Stimulated activated CD4-positive, alpha-beta T cell treated with anti-CD3 and anti-CD28 coated beads, Interleukin-12 subunit alpha, Interleukin-12 subunit beta, amount 100 ng/mL, for 48 hours (primary cell): ENCODE measurements at places on chromosomes 7 and 10.

- DNase-seq: no peak
Observed at GRCh38 chr10:16716051-16716450, 101.2 kb downstream of the RSU1 start.

- DNase-seq: no peak
Observed at GRCh38 chr10:132541129-132541528, 3.5 kb downstream of the INPP5A start.

DNA sequence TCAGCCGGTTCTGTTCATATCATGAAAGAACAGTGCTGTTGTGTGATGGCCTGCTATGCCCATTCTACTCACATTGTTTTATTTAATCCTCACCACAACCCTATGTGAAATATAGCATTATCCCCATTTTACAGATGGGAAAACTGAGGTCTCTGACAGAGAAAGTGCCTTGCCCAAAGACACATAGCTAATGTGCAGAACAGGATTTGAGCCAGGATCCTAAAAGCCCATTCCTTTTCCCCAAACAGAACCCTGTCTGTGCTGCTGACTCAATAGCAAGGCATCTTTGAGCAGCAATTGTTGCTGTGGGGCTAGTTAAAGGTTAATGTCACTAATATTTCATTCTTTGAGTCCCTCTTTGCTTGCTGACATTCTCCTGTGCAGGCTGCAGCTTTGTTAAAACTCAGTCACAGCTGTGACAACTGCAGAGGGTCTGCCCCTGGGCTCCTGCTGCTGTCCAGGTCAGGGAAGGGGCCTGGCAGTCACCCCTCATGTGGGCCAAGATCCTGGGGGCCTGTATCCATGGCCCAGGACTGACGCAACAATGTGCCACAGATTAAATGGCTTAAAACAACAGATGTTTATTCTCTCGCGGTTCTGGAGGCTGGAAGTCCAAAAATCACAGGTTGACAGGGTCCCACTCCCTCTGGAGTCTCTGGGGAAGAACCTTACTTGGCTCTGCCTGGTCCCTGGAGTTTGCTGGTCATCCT lies 40.4 kb downstream of the AFAP1L2 start:
- DNase-seq: no peak

DNA sequence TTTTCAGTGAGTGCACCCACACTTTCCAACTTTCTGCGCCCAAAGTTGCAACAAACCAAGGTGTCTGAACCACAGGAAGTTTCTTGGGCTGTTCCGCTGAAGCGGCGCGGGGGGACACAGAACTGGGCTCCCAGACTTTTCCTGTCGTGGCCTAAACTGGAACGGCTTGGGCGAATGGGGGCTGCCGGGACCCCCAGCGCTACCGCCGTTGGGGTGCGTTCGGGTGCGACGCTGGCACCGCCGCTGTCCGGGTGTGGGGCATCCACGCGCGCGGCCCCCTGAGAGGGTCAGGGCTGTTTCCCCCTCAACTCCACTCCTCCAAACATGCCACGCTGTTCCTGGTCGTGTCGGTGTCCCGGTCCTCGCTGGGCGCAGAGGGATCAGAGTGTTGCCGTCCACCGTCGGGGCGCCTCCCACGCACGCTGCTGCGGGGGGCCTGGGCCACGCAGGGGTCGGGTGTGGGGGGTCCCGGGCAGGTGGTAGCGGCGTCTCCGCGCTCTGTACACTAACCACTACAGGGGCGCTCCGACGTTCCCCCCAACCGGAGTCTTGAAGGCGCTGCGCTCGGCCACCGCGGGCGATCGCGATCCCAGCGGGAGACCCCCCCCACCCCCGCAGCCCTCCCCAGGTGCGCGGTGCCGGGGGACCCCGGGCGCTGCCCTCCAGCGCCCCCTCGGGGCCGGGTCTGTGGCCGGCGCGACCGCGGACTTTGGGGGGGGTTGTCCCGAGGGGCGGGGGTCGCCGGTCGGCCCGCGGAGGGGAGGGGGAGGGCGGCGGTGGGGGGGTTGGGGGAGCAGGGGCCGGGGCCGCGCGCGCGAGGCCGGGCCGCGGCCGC lies 2.2 kb upstream of the CUX1 start:
- DNase-seq: peak; percentile 45

- DNase-seq: no peak
Observed at GRCh38 chr10:74156919-74157289, 5.9 kb downstream of the ADK start.

- DNase-seq: no peak
Observed at GRCh38 chr10:22344249-22344648, 1.0 kb upstream of the SPAG6 start.

DNA sequence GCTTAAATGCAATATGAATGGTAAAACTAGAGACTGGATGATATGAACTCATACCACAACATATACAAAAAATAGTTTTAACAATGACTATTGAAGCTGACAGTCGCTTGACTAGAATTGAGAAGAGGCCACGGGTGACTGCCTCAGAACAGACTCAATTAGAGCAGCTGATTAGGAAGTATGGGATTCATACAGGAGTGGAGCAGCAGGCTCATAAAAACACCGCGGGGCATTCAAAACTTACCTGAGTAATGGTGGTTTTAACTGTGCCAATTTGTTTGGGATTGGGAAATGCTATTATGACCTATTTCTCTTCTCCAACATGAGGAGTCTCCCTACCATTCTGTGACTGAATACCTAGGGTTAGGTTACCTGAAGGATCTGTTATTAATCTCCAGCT lies 2.1 kb downstream of the CADPS2 start:
- no peak for DNase-seq

DNA sequence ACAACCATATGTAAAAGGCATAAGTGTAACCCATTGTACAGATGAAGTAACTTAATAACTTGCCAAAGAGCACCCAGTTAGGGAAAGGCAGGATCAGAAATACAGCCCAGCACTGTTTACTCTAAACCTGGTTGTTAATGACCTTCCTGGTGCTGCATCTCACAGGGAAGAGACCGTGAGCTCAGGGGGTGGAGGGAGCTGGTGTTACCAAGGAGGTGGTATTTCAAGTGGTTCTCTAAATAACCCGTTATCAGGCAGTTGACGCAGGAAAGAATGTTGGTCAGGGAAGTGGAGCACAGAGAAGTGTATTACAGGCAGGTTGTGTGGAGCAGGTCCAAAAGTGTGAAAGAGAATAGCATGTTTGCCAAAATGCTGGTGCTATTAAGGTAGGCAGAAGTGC lies 4.4 kb upstream of the ST7 start:
- no peak for DNase-seq

DNA sequence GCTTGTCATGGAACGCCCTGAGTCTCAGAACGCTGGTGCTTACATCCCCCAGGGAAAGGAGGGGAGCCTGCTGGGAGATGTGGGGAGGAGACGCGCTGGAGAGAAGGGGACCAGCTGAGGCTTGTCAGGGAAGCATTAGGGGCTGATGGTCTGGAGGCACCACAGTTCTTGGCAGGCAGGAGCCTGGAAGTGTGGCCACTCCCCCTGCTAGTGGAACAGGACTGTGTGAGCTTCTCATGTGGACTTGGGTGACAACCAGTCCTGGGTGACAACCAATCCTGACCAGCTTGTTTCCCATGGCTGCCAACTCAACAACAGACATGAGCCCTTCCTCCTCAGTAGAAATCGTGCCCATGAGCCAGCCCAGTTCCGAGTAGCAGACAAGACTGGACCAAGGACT lies 87.8 kb downstream of the SPDYE5 start:
- no peak for DNase-seq

- DNase-seq: no peak
Observed at GRCh38 chr7:19095353-19095860, 22.0 kb downstream of the TWIST1 start.

- DNase-seq: no peak
Observed at GRCh38 chr7:65840446-65840845, 32.4 kb upstream of the VKORC1L1 start.

- no peak for DNase-seq
Observed at GRCh38 chr7:157817433-157817832, 480.6 kb downstream of the DNAJB6 start.

GRCh38 chr10:113252650-113253618 lies 299.9 kb upstream of the HABP2 start:
- DNase-seq: no peak

DNA sequence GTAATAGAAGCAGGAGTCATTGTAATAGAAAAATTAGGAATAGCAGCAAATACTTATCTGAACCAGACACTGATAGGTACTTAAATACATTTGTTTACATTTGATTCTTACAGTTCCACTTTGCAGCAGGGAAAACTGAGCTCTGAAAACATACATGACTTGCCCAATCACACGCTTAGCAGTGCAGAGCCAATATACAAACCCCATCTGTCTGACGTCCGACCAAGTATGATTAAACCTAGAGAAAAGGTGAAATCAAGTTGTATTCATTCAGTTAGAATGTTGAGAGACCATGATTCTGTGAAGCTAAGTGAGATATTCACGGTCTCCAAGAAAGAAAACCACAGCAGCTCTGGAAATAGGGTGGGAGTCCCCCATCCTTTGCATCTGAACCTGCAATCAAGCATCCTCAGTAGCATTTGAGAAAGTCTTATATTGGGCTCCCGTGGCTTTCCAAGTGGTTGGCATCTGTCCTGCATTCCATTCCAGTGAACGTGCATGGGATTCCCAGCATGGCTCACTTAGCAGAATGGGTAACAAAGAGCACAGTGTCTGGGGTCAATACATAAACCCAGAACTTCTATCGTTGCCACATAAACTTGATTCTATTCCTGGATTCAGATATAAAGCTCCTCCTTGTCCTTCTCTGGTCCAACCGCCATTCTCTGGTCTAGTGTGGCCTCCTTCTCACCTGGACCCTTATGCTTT lies 148.7 kb upstream of the RSU1 start:
- DNase-seq: no peak

DNA sequence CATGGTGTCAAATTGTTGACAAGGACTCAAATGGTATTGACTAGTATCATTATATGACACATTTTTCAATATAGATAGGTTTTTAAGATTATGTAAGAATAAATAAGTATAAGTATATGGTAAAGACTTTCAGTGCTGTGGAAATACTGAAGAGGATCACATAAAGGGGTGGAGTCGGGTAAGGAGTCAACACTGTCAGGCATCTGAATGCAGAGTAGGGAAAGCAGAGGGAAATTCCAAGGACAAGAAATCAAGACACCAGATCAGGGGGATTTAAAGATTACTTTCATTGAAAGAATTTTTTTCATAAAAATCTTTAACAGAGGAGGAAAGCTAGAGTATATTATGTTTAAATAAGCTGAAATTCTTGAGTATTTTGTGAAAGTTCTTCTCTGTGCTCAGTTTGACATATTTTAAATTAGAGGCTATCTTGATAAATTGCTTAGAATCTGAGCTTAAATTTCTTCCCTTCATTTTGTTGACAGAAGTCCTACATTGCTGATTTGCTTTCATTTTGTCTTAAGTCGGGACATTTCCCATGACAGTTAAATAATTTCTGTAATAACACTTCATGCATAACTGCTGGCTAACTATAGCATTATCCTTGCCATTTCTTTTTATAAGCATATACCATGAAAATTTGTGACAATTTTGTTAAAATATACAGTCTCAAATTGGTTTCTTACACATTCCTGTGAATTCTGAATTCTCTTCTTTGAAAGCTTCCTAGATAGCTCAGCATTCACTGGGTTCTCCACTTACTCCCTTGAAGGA lies 244.3 kb downstream of the PRKG1 start:
- no peak for DNase-seq

DNA sequence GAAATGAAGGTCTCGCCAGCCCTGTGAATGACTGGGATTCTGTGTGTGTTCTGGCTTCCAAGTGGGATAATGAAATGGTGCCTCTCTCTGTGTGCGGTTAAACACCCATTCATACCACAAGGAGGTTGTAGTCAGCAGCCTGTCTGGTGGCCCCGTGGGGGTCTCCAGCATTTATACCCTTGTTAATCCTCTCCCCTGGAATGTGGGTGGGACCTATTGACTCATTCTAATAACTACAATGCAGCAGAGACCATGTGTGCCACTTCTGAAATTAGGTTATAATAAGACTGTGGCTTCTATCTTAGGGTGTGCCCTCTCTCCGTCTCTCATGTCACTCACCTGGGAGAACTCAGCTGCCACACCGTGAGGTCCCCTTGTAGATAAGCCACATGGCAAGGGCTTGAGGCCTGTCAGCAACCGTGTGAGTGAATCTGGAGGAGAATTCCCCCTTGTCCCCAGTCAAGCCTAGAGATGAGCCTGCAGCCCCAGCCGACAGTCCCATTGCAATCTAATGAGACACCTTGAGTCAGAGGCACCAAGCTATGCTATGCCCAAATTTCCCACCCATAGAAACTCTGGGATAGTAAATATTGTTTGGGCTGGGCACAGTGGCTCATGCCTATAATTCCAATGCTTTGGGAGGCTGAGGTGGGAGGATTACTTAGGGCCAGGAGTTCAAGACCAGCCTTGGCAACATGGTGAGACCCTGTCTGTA lies 106.8 kb downstream of the GALNT17 start:
- DNase-seq: no peak

DNA sequence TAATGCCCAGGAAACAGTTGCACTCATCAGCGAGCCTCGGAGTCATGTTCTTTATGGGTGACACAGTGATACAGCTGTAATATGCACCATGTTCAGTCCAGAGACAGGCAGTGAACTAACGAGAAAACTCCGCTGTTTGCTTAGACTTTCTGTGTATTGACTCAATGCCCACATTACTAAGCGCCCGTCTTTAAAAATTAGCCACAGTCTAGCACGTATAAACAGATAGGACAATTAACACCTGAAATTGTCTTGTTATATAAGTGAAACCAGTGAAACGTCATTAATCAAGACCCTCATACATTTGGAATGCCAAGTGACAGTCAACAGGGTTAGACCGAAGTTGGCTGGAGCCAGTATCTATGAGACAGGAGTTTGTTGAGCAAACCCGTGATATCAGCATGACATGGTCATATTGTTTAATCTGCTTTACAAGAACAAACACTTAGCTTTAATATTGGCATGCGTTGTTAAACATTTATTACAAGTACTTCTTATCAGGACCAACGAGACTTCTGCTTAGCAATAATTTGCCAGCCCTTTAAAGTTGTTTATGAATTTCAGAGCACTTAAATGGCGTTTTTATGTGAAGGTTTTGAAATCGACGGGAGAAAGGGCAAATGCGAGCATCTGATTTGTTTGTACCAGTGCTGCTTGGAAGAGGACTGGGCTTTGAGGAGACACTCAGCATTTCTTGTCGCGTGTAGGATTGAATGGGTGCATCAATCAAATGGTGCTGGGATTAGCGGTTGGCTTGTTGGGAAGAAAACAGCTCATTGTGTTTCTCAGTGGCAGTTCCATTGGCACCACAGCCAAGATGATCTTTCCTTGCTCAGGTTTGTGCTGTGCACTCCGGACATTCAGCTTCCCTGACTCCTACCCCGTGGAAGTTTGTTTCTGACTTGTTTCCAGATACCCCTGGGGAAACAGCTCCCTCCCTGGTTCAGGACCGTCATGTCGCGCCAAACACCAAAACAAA lies 56.3 kb downstream of the CAMK1D start:
- DNase-seq: no peak

- no peak for DNase-seq
Observed at GRCh38 chr7:91565499-91566401, 301.5 kb downstream of the FZD1 start.

GRCh38 chr10:51075043-51075872 lies 971 bp downstream of the PRKG1 start:
- no peak for DNase-seq

DNA sequence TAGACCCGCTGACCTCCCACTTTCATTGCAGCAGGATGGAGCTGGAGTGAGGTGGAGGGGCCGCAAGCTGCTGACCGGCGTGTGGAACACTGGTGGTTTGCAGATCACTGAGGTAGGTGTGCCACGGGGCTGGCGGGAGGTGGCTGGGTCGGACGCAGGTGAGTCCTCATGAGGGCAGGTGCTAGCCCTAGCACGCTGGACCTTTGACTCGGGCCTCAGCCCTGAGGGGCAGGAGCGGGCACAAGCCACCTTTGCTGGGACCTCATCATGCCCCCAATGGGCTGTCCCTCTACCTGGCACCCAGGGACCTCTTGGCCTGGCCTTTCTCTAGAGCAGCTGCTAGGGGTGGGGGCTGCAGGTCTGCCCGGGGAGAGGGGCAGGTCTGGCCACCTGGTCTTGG lies 93.3 kb downstream of the ZMIZ1 start:
- no peak for DNase-seq
